ENCODE measurements at places on chromosomes 5 and 9.

- DNase-seq: no peak
Observed at GRCh38 chr9:76835571-76836283, 70.2 kb downstream of the PRUNE2 start.

DNA sequence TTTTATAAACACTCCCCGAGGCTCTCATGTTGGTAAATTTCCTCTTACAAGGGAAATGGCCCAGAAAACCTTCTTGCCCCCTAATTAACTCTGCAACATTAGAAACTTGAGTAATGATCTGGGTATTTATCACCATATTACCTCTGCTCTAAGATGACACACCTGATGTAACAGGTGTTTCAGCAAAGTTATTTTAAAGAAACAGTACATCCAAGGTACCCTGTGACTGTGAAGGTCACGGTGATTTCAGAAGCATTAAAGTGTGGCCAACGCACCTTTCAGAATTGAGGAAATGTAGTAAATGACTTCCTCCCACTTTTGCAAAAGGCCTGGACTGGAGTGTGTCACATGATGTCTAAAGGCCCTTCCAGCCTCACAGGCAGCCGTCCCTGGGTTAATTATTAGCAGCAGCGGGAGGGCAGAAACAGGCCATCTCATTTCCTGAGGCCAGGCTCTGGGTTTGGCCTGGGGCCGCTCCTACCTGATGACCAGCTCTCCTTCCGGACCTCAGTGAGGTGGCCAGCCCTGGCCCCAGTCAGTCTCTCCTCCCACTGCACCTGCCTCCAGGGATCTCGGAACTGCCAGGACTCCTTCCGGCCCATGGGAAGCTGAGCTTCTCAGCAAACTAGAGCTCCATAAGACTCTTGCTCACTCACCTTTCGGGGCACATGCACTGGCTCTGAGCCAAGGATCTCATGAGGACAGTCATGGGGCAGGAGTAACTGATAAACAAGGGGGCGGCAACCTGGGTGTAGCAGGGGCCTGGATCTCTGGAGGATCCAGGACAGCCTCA is 20.7 kb downstream of the PTPN3 start:
- DNase-seq: no peak

- no peak for DNase-seq
Observed at GRCh38 chr5:138471052-138471361, 5.7 kb downstream of the EGR1 start.

DNA sequence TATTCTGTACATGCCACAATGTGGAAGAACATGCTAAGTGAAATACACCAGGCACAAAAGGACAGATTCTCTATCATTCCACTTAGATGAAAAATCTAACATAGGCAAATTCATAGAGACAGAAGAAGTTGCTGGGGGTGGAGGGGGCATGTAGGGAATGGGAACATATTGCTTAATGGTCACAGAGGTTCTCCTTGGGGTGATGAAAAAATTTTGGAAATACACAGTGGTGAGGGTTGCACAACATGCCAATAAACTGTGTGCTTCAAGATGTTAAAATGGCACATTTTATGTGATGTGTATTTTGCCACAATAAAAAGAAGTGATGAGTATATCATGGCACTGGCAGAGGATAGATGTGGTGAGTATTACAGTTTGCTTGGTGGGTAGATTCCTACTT is 111.9 kb downstream of the SUSD1 start:
- peak; percentile 73 for DNase-seq

GRCh38 chr5:15564957-15565356 is 65.0 kb downstream of the FBXL7 start:
- no peak for DNase-seq

GRCh38 chr5:147578228-147579024 is 68.6 kb upstream of the DPYSL3 start:
- DNase-seq: peak; percentile 51

DNA sequence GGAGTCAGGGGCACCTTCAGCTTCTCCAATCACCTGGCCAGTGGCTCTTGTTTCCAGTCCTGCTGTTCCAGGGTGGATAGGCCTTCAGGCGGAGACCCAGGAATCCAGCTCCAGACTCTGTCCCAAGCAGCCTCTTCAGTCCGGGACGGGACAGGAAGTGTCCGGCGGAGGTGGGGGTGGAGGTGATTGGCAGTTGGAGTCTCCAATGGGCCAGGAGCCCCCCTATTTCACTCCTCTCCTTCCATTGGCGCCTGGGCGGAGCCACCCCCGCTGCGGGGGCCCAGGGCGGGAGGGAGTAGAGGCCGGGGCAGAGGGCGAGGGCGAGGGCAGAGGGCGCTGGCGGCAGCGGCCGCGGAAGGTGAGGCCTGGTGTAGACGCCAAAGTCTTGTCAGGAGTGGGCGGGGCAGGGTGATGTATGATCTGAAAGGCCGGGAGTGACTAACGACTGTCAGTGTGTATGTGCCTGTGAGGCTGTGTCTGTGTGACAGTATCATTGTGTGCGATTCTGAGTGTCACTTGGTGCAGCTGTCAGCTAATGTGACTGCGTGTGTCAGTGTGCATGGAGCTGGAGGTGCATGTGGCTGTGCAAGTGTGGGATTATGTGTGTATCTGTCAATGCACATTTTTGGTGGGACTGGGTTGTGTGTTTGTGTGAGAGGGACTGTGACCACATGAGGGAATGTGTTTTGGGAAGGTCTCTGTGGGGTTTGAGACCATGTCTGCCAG is at the start of gene IL11RA:
Gene IL11RA (plus strand): TSS at position 310 of the 726 bp plus-strand sequence. CDS start 3,033 bp downstream, outside the sequence.
- DNase-seq: peak; percentile 79

DNA sequence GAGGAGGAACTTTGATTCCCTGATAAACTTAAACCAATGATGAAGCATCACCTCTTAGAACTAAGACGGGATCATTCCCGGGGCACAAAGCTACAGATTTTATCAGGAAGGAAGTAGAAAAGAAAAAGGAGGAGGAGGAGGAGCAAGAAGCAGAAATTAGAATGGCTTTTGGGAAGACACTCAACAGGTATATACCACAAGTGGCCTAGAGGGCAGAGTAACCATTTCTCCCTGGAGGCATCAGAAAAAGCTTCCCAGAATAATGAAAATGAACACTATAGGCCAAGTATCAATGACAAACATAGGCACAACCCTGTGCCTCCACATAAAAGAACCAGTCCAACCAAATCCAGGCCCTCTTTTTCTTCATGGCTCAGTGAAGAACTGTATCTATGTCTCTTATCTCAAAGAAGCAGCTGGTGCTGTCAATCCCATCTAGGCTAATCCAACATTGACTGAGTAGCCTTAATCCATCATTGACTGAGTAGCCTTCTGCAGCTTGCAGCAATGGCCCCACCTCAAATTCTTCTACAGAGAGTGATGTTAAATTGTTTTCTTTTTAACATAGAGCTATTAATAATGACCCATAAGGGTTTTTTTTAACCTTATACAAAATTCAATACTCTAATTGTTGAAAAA is 178.8 kb upstream of the KIF2A start:
- no peak for DNase-seq

- no peak for DNase-seq
Observed at GRCh38 chr5:178438796-178439195, 151.4 kb downstream of the COL23A1 start.

DNA sequence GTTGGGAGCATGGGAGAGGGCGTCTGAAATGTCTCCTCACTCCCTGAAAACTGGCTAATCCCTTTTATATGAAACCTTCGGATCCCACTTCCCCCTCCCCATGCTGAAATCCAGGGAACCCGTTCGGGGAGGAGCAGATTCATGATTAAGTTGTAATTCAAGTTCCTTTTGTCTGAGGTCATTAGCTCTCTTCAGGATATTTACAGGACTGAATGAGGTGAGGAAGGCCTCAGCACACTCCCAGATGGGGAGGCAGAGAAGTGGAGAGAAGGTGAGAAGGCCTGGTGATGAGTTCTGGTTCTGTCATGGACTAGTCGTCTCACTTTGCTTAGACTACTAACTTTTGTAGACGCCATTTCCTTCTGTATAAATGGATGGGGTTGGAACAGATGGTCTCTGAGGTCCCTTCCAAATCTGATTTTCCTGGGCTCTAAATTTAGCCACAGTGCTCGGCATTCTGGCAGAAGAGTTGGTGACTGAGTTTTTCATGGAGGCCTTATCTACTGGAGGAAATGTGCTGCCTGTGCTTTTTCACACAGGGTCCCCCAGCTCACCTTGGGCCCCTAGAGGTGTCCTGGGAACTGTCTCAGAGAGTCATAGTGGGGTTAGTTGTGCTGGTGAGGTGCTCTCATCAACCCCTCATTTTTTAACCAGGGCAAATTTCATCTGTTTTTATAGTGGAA is 62.3 kb downstream of the PRDM6 start:
- DNase-seq: no peak

- no peak for DNase-seq
Observed at GRCh38 chr5:81820318-81820636, 69.4 kb upstream of the SSBP2 start.

DNA sequence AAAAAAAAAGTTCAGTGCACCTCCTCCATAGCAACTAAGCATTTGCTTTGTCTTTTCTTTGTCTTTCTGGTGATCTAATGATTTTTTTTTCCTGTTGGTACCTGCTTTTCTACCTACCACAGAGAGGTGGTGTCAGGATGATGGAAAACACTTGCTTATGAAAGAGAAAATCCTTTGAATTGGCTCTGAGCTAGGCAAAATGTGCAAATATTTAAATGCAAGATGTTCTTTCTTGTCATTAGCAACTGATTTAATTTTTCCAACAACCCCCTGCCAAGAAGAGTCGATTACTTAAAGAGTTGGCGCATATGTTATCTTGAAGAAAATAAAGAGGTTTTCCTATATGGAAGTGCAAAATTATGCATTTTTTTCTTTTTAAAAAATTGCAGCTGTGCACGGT is 37.7 kb downstream of the TNC start:
- DNase-seq: no peak

GRCh38 chr5:40165106-40165788 is 514.5 kb upstream of the PTGER4 start:
- no peak for DNase-seq

DNA sequence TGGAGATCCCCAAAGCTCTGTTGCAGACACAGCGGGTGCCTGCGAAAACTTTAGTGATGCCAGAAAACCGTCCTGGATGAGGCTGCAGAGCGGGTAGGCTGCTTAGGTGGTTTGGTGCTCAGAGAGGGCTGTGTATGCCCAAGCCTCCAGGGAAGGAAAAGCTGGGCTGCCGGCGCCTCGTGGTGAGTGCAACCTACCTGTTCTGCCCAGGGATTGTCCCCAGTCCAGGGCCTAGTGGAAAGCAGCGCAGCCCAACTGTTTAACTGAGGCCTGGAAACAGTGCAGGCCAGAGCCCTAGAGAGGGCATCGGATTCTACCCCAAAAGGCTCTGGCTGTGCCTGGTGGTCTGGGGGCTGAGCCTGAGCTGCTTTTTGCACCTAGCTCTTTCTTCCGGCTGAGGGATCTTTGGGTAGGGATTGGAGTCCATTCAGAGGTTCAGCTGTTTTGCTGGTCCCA is 2.8 kb downstream of the LMX1B start:
- DNase-seq: no peak

DNA sequence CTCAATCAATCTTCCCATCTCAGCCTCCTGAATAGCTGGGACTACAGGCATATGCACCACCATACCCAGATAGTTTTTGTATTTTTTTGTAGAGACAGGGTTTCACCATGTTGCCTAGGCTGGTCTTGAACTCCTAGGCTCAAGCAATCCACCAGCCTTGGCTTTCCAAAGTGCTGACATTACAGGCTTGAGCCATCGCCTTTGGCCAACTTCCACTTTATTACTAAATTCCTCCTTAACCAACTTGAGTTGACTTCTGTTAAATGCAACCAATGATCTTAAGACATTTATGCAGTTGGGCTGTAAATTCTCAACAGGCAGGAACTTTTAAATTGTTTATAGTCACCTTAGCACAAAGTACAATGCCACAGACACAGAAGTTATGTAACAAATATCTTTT is 2.8 kb downstream of the LARS1 start:
- peak; percentile 21 for DNase-seq

DNA sequence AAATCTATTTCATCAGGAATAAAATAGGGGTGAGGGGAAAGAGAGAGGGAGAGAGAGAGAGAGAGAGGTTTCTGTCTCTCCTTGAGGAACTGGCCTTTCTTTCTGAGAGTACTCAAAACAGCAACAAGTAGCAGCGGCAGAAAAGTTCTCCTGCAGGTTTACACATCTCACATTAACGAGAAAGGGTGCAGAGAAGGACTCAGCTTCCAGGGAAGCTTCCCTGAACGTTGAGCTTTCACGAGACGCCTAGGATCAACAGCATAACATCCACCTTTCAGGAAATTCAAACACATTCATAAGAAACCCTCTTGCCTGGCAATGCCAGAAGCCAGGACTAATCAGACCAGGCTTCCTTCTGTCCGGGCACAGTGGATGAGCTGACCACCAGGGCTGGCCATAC is 162.9 kb downstream of the ZDHHC21 start:
- DNase-seq: no peak

GRCh38 chr5:102324714-102325113 is 28.6 kb upstream of the SLCO4C1 start:
- DNase-seq: no peak

DNA sequence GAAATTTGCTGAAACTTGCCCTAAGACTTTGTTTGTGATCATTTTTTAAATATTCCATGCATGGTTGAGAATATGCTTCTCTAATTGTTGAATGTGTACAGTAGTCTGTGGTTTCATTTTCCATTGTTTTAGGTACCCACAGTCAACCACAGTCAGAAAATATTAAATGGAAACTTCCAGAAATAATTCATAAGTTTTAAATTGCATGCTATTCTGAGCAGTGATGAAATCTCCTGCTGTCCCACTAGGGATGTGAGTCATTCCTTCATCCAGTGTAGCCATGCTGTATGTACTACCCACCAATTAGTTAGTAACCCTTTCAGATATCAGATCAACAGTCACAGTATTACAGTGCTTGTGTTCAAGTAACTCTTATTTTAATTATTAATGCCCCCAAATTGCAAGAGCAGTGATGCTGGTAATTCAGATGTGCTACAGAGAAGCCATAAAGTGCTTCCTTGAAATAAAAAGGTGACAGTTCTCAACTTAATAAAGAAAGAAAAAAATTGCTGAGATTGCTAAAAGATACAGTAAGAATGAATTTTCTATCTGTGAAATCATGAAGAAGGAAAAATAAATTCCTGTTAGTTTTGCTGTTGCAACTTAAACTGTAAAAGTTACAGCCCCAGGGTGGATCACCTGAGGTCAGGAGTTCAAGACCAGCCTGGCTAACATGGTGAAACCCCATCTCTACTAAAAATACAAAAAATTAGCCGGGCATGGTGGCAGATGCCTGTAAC is 79.9 kb upstream of the FBXL17 start:
- DNase-seq: peak; percentile 19

GRCh38 chr9:26746357-26747072 is 146.1 kb downstream of the CAAP1 start:
- DNase-seq: no peak

- no peak for DNase-seq
Observed at GRCh38 chr5:41686767-41687166, 176.4 kb upstream of the PLCXD3 start.

GRCh38 chr9:135294836-135295235 is 184.7 kb upstream of the PPP1R26 start:
- no peak for DNase-seq

DNA sequence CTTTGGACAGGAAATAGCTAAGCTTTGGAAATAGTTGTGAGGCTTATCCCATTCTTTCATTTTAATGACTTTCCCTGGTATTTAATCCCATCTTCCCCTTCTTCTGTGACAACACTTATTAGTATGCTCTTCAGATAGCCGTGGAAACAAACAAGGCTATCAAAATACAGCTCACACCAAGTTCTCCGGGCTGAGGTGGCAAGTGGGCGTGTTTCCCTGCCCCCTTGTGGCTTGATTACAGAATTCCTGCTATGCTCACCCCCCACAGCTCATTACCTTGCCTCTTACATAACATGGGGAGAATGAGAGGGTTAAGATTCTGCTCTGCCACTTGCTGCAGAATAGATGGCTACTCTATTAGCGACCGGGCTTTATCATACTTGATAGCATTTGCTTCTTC is 437.1 kb upstream of the TLE4 start:
- DNase-seq: peak; percentile 13

GRCh38 chr5:6084376-6084775 is 294.0 kb downstream of the MED10 start:
- no peak for DNase-seq

Data from suppressor macrophage treated with lipopolysaccharide for 1 hour (primary cell).